ENCODE measurements at places on chromosomes 1 and 21.

DNA sequence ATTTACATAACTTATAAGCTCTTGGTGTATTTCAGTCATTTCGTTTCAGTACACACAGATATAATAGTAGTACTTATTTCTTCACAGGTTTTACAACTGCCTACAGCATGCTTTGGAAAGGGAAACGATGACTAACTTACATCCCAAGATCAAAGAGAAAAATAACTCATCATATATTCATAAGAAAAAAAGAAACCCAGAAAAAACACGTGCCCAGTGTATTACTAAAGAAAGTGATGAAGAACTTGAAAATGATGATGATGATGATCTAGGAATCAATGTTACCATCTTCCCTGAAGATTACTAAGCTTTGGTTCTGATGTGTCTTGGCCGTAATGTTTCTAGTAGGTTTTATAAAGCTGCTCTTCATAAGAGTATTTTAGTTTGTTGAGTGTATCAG is 30.9 kb downstream of the TYW3 start:
- no peak for DNase-seq

DNA sequence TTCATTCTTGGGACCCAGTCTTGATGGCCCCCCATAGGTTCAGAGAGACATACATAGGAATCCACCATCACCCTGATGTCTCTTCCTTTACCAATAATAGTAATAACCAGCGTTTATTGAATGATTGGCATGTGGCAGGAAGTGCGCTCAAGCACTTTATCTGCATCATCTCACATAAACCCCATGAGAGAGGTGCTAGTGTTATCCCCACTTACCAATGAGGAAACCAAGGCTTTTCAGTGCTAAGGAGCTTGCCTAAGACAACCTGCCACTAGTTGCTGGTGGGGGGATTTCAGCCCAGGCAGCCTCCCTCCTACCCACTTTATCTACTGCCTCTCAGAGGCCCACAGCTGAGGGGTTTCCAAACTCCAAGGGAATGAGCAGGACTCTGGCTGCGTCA is 7.7 kb downstream of the LGR6 start:
- DNase-seq: no peak

GRCh38 chr1:153774780-153775457 is at the start of gene SLC27A3:
Gene SLC27A3, plus strand, starts transcription at chr1:153775407. Its CDS starts 91 bp downstream, at chr1:153775498.
- DNase-seq: peak; percentile 47

DNA sequence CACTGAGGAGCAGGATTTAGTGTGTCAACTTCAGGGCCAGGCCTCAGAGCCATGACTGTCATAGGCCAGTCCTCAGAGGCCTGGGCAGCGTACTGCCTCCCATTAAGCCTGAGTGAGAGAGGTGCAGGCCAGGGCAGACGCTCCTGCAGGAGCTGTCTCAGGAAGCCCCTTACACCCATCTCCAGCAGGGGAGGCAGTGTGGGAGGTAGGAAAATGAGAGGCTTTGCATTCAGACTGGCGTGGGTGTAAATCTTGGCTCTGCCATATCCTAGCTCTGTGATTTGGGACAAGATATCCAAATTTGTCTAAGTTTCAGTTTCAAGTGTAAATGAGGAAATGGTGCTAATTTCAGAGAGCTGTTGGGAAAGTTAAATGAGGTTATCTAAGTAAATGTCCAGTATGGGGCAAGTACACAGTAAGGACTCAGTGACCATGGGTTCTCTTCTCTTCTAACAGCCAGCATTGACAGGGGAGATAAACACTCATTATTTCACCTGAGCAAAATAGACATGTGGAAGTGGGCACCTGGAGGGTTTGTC is 184.1 kb downstream of the ZSCAN20 start:
- peak; percentile 68 for DNase-seq

Data from inflammatory macrophage treated with lipopolysaccharide for 1 hour (primary cell).